ENCODE measurements at places on chromosomes 4 and X.

- DNase-seq = no peak
Observed at GRCh38 chr4:94457692-94458106, 6.0 kb downstream of the PDLIM5 start.

GRCh38 chr4:137421796-137422195 lies 110.5 kb downstream of the PCDH18 start:
- no peak for DNase-seq

DNA sequence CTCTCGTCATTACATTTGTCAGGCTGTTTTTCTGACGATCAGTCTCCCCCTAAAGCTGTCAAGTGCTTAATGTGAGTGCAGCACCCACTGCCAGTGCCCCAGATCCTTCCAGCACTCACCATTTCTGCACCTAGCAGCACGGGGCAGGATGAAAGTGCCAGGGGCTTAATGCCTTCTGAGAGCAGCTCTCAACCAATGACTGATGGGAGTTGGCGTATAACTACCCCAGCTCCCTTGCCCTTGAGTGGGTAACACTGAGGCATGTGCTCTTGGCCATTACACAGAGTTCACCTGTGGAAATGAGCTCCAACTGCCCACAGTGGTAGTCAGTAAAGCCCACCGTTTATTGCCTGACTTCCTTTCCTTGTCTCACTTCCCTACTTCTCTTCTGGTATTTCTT lies 226.2 kb upstream of the BCOR start:
- DNase-seq = no peak

GRCh38 chr4:112900416-112900815 lies 149.0 kb upstream of the ANK2 start:
- no peak for DNase-seq

DNA sequence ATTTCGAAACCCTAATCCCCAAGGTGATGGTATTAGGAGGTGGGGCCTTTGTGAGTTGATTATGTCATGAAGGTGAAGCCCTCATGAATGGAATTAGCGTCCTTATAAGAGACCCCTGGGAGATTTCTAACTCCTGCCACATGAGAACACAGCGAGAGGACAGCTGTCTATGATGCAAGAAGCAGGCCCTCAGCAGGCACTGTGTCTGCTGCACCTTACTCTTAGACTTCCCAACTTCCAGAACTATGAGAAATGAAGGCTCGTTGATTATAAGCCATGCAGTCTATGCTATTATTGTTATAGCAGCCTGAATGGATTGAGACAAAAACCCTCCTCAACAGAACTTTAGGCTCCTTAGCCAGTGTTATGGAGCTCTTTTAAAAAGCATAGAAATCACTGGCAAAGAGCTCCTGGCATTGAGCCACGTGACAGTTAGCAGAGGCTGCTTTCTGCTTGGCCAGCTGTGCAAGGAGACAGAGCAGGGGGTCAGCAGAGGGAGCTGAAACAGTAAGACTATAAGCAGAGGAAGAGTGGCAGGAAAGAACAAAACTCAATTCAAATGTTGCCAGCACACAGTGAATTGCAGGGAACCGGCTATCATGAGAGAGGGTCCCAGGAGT lies 219.2 kb upstream of the FAT1 start:
- no peak for DNase-seq

GRCh38 chrX:9171841-9172463 lies 138.0 kb upstream of the FAM9B start:
- no peak for DNase-seq

GRCh38 chrX:25006586-25007058 lies 9.1 kb downstream of the ARX start:
- DNase-seq = no peak

Measured in cortex of kidney (tissue), 1 donor.